ENCODE measurements at places on chromosomes 6 and 20. TPM values are rescaled to one million over a fixed set of nuclear protein-coding genes. Genes with fewer than 3 reads are reported as not detected.

The CGA gene
- total RNA-seq, result not detected

GRCh38 chr6:13282393-13283069 lies 45.8 kb downstream of the TBC1D7 start:
- H3K4me1 ChIP-seq, result no peaks in the 10 kb centered on the region
- DNase-seq, result no peak
- no peak overlapping the region for H3K4me3 ChIP-seq

The SLPI gene
- total RNA-seq, result 11.0 TPM

The COL20A1 gene
- total RNA-seq, result 0.97 TPM

DNA sequence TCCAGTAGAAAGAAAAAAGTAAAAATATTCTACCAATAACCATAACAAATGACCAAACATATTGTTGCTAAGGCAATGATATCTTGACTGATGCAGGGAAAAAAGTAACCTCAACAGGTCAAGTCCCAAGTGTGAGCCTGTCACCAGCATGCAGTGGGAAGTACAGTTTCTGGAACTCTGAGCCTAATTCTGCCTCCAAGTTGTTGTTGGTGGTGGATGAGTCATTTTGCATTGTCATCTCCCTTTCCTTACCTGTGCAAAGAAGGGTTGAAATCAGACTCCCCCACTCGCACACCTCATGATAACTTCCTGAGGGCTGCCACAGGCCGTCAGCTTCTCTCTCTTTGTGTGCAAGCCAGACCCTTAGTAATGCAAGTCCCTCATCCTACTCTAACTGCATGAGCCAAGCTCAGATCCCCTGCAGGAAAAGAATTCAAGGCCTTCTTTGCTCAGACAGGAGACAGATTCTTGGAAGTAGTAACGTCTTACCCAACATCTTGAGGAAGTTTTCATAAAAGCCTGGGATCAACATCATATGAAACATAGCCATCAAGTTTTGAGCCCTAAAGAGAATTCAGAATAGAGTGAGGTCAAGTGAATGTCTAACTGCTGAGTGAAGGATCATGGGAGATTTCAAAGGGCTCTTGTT lies 207.6 kb upstream of the FOXA2 start:
- no peak overlapping the region for H3K4me3 ChIP-seq
- no peaks in the 10 kb centered on the region for H3K36me3 ChIP-seq
- H3K27ac ChIP-seq, result no peak overlapping the region
- no peak for DNase-seq

The CCDC167 gene
- total RNA-seq, result not detected

DNA sequence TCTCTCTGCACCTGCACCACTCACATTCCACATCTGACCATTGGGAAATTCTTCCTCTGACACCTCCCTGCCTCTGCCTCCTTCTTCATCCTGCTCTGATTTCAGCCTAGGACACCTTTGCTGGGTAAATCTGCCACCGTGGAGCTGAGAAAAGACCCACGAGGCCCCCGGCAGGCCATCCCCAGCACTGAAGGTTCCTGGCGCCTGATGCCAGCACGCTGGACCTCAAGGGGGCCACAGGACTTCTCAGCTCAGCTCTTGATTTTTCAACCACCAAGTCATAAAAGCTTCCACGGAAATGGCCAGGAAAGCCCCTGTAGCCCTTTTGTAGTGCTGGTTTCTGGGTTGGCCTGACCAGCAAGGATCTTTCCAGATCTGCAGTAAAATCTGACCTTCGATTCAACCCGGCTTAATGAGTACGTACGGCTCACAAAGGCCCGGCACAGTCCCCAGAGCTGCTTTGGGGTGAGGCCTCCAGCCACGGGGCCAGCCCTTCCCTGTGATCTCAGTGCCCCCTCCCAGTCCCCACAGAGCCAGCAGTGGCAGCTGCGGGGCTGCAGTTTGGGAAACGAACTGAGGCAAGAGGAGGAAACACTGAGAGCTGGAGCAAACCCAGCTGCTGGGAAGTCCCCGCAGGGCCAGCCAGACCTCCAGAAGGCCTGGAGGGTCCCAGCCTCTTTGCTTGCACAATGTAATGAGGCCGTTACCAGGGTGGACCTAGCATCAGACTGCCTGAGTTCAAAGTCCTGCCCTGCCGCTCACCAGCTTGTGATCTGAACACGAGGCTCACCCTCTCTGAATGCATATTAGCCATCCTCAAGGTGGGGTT lies 157.5 kb downstream of the BMP7 start:
- H3K4me3 ChIP-seq, result no peak overlapping the region
- no peaks in the 10 kb centered on the region for H3K36me3 ChIP-seq
- H3K27me3 ChIP-seq, result no peaks in the 10 kb centered on the region
- no peak for DNase-seq

The RNF146 gene
- 25.9 TPM for total RNA-seq

The CCR6 gene
- not detected for total RNA-seq

The TCP11 gene
- not detected for total RNA-seq

The THEMIS gene
- not detected for total RNA-seq

The PRR18 gene
- total RNA-seq, result not detected

The ZBTB46 gene
- 62.8 TPM for total RNA-seq
